Stimulated activated CD8-positive, alpha-beta memory T cell treated with anti-CD3 and anti-CD28 coated beads, Interleukin-2, amount 100 ng/mL, for 1 hour (primary cell): ENCODE measurements at places on chromosomes 7 and 10.

GRCh38 chr7:145902123-145902522 is 214.5 kb upstream of the CNTNAP2 start:
- no peak for DNase-seq

GRCh38 chr7:80967071-80967916 is 48.4 kb upstream of the SEMA3C start:
- DNase-seq = no peak

GRCh38 chr10:43825984-43826383 is 177.3 kb upstream of the ZNF32 start:
- DNase-seq = no peak

DNA sequence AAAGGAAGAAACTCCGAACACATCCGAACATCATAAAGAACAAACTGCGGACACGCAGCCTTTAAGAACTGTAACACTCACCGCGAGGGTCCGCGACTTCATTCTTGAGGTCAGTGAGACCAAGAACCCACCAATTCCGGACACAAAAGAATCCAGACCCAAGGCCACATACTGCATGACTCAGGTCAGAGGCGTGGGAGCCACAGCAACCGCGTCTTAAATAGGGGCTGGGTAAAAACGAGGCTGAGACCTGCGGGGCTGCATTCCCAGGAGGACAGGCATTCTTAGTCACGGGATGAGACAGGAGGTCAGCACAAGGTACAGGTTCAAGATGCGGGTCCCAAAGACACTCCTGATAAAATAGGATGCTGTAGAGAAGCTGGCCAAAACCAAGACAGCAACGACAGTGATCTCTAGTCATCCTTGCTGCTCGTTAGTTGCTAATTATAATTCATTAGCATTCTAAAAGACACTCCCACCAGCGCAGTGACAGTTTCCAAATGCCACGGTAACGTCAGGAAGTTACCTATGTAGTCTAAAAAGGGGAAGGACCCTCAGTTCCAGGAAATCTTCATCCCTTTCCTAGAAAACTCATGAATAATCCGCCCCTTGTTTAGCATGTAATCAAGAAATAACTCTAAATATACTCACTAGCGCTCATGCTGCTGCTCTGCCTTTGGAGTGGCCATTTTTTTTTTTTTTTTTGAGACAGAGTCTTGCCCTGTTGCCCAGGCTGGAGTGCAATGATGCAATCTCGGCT is 19.3 kb downstream of the AP5Z1 start:
- DNase-seq = no peak

DNA sequence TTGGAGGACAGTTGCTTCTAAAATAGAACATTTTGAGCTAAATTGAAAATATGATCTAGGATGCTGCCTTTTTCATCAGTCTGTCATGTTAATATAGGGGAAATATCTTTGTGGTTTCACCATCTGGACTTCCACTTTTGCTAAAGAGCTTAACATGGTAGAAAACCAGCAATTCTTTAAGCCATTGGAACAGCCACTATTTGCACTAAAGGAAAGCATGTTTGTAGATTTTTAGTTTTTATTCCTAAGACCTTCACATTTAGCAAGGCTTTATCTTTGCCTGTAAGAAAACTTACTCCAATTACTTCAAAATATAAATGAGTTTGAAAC is 291.0 kb downstream of the RNLS start:
- DNase-seq = no peak

DNA sequence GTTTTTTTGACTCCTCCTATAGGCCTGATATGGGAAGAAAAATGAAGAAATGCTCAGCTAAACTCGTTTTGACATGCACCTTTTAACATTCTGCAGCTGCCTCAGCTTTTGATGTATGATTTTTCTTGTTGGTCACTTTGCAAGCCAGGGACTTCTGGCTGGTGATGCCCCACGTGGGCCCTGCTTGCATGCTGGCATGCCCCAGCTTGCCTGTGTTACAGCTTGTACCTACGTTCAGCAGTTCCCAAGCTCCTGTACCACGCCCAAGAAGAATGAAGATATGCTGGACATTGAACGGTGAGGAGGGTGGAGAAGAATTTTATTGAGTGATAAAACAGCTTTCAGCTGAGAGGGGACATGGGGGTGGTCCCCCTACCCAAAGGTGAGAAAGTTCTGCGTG is 245.6 kb upstream of the FZD8 start:
- DNase-seq = no peak
